Right lobe of liver (tissue), 6 donors: ENCODE measurements at places on chromosomes 5 and 9.

GRCh38 chr5:81187885-81188284 lies 45.2 kb upstream of the CKMT2 start:
- peak; percentile 71 for DNase-seq

DNA sequence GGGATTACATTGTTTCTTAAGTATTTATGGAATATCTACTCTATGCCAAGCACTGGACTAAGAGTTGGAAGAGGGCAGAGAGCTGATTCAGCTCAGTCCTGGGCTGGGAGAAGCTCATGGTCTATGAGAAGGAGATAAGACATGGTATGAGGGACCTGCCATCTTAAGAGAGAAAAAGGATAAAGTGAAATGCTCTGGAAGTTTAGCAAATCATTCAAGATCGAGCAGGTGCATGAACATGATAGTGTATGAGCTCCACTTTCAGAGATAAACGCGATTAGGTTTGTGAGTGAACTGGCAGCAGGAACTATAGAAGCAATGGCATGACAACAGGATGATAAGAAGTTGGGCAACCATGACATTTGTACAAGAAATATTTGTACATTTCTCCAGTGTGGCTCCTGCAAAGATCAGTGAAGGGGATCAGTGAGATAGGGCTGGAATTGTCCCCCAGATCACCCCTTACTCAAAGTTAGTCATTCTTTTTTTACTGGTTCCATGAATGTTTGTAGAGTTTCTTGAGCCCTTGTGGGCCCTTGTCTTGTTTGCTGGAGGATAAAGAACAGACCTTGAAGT lies 26.6 kb upstream of the CCDC180 start:
- no peak for DNase-seq

GRCh38 chr9:123302348-123303214 lies 34.2 kb upstream of the STRBP start:
- DNase-seq: no peak

GRCh38 chr5:159713254-159713653 lies 203.0 kb upstream of the ADRA1B start:
- DNase-seq: no peak

- DNase-seq: no peak
These were observed 282.9 kb downstream of the SLF1 start for GRCh38 chr5:94901191-94901979.

DNA sequence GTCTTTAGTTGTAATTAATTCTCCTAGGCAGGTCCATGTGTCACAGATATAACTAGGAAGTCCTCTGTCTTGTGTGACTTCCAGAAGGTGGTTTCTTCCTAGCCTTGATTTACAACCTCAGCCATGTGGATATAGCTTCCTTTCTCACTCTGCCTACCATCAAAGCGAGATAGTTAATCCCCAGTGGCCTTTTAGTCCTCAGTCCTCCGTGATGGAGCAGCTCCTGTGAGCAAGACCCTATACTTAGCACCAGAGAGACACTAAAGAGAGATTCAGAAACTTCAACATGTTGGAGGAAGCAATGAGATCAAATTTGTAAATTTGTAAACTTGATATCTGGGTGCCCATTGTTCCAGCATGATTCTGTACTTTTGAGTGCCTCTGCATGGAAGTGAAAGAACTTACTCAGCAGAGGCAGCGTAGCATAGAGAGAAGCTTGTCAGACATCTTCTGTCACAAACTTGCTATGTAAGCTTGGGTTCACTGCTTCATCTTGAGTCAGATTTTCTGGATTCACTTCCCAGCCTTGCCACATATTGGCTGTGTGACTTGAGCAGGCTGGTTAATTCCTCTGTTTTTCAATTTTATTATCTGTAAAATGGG lies 170.2 kb upstream of the NR3C1 start:
- DNase-seq: no peak

- no peak for DNase-seq
These were observed 132.4 kb downstream of the NPR3 start for GRCh38 chr5:32843531-32843895.

- DNase-seq: no peak
These were observed 43.6 kb downstream of the B4GALT1 start for GRCh38 chr9:33123407-33124031.

GRCh38 chr5:72619251-72619650 lies 112.0 kb upstream of the ZNF366 start:
- DNase-seq: no peak

GRCh38 chr9:92424340-92424739 lies at the start of gene OMD:
Gene OMD, minus strand, starts transcription at chr9:92424471. Its CDS starts 6,913 bp downstream, at chr9:92417558.
- no peak for DNase-seq

DNA sequence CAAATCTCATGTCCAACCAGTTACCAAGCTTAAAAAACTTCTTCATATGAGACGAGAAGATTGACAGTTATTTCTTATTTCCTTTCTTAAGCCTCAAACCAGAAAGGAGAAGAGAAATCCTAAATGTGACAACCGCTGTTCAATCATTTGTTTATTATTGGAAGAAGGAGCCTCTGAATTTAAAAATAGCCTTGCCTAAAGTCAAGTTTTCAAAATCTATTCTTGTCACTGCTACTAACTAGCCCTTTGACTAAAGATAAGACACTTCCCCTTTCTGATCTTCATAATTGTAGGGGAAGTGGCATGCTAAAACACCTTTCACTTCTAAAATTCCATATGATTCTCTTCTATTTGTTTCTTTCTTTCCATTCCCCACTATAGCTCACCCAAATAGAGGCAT lies 106.2 kb upstream of the EMB start:
- no peak for DNase-seq

- no peak for DNase-seq
These were observed 18.8 kb downstream of the TRIO start for GRCh38 chr5:14161825-14162556.
